ENCODE measurements at places on chromosomes 1 and 21. TPM values are rescaled to one million over a fixed set of nuclear protein-coding genes. Genes with fewer than 3 reads are reported as not detected.

DNA sequence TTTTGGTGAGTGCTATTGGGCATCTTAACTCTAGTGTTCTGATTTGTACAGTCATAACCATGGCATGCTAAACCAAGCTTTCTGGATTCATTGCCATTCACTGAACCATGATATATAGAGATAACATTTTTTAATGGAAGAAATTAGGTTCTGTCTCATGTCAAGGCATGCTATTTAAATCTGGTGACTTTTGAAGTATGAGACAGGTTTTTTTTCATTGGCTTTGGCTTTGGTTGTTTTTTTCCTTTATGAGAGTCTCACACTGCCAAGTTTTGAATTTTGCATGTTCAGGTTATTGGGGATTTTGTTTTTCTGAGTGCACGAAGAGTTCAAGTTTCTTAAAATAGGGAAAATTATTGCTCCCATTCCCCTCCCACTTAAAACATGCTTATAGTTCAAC is 141.3 kb upstream of the ADAMTS5 start:
- no peak for DNase-seq

DNA sequence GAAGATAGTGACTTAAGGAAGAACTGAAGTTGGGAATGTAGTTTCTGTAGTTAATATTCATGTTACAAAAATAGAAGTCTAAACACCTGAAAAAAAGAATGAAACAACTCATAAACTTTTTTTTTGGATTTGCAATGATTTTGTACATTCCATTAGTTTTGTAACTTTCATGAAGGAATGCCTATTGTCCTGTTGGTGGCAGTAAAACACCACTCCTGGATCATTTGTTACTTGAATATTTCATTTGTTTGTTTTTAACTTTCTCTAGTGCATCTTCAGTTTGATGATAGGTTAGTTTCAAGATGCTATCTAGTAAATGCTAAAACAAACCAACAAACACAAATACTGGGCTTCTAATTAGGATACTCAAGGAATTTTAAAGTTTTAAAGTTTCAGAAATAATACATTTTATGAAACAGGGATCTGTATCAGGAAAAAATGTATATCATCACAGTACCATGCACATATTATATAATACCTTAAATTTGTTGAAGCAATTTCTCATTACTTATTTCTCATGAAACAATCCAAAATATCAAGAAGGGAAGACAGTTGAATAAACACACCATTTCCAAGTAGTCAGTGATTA is 229.7 kb upstream of the CACYBP start:
- DNase-seq: no peak

DNA sequence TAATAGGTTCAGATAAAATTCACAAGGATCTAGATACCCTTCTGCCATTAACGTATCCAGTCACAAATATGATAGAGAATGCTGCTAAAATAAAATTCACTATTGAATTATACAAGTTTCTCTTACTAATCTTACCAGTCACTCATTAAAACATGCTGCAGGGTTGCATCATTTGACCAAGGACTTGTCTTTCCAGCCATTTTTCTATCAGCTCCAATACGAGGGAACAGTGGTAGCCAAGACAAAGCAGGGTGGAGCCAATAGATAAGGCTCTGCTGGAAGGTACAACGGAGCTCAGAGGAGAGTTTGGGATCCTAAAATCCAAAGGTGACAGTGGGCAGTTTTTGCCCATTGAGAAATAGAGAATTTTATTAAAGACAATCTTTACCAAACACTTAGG is 4.0 kb downstream of the DONSON start:
- DNase-seq: no peak

DNA sequence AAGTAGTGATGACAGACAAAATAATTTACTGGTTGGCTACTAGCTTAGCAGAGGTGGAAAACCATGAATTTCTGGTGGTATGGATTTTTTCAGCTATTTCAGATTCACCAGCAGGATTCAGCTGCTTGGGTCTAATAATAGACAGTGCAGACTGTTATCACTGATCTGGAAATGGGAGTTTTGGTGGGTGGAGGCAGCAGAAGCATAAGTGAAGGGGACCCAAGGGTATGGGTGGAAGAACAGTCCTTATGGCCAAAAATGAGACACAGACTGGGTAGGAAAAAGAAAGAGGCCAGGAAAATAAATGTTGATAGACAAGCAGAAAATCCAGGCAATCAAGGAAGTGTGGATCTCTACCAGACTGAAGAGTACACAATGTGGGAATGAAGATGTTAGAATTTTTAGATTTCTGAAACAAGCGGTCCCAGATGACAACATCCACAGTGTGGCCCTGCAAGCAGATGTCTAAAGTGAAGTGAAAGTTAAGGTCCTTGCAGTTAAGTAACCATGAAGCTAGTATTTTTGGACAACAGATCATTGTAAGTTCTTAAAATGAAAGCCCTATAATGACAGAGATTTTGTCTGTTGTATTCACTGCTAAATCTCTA is 24.7 kb downstream of the LYST start:
- DNase-seq: no peak

ERICH3 gene
- total RNA-seq: not detected
